ENCODE measurements at places on chromosomes 6 and 20.

GRCh38 chr6:44071670-44072451, 55.4 kb downstream of the MRPL14 start:
- no peak for DNase-seq

DNA sequence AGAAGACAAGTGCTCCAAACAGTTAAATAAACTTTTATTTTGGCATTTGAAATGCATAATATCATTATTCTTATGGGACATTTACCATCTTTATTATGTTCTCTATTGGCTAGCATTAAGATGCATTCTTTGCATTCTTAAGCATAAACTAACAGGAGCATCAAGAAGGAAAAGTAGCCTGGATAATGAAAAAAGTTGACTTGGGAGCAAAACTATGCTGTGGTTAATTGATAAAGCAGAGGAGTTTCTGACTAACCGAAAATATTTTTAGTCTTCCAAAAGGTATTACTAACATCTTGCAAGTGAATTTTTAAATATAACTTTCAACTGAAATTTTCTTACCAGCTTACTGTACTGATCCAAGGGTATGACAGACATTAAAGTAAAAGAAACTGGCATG, 140.3 kb downstream of the FLRT3 start:
- DNase-seq, result no peak

DNA sequence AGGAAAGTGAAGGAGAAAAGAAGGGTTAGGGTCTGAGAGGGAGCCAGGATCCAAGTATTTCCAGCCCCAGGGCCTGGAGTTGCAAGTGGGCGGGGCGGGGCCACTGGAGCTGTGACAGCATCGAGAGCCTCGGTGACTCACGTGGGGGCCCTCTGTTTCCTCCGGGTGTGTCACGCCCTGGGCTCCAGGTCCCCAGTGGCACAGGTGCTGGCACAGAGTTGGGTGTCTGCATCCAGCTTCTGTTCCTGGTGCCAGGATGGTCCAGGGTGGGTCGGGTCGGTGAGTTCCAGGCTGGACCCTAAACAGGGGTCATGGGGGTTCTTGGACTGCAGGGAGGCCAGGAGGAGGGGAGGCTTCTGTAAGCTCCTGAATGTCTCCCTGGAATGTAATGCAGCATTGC, 16.7 kb downstream of the RAET1L start:
- peak; percentile 43 for DNase-seq

- DNase-seq, result no peak
Measured at GRCh38 chr6:21115111-21115510, 478.4 kb upstream of the SOX4 start.

DNA sequence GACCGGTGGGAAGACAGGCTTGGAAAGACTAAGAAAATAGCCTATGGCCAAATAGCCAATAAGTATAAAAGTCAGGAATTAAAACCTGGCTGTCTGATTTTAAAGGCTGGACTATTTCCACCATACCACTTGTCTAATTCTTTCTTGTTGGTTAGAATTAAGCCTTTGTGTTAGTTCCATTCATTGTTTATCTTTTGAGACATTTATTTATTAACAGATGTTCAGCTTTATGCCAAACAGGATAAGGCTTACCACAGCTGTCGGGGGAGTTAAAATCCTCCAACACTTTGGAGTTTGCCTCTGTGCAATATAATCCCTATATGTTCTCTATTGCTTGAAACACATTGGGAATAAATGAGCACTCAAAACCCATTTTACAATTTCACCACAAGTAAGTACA, 208.3 kb downstream of the TMEM200A start:
- no peak for DNase-seq

DNA sequence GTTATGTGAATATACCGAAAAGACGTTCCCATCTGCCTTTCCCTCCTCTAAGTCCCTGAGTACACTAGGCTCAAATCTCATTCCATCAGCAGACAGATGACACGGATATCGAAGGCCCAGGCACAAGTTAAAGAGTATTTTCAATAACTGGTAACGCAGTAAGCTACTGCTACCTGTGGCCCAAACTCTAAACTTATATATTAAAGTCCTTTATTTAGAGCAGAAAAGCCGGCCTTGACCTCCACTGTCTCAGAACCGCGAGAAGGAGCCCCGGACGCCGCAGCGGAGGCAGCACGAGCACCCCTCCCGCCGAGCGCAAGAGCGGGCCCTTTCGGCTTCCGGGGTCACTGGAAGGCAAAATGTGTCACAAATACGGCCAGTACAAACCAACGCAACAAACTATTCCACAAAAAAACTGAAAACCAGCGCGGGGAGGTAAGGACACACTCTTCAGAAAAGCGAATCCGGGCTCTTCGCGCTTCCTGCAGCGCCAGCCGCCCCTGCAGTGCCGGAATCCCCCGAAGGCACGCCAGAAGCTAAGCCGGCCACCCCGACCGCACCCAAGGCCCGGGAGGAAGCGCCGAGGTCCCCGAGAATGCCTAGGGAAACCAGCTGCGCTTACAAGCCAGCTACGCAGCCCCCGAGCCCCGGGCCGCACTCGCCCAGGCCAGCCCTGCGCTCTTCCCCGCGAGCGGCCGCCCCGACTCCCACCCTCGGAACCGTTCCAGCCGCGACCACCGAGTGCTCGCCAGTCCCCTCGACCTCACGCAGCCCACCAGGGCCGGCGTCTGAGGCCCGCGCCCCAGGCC, 681 bp downstream of the DIDO1 start:
- DNase-seq, result peak; percentile 58

GRCh38 chr6:56593801-56594318, 48.8 kb downstream of the DST start:
- DNase-seq, result no peak

All from CD4-positive, alpha-beta T cell treated with Interleukin-6 for 4 hours (primary cell).